ENCODE measurements at places on chromosomes 3 and 15. TPM values are rescaled to one million over a fixed set of nuclear protein-coding genes. Genes with fewer than 3 reads are reported as not detected.

- no peak overlapping the region for H3K27ac ChIP-seq
- H3K27me3 ChIP-seq, result peaks cover 2% of the 10 kb centered on the region
- DNase-seq, result no peak
- H3K36me3 ChIP-seq, result no peaks in the 10 kb centered on the region
These were observed 18.5 kb downstream of the CPNE4 start for GRCh38 chr3:132016061-132017041.

DNA sequence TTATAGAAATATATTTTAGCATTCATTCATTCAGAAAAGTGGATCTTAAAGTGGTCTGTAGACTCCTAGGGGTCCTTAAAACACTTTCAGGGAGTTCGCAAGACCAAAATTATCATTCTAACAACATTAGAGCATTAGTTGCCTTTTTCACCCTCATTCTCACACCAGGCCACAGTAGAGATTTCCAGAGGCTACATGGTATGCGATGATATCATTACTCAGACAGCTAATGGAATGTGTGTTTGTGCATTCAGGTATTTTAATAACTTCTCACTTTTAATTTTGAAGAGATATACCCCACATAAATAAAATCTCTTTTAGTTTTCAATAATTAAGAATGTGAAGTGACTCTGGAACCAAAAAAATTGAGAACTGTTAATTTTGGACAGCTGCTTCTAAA, 206.9 kb downstream of the NSUN3 start:
- no peaks in the 10 kb centered on the region for H3K36me3 ChIP-seq
- no peak for DNase-seq
- H3K27me3 ChIP-seq, result no peaks in the 10 kb centered on the region
- no peak overlapping the region for H3K27ac ChIP-seq
- no peaks in the 10 kb centered on the region for H3K4me1 ChIP-seq

- DNase-seq, result no peak
- H3K27ac ChIP-seq, result no peak overlapping the region
- peaks cover 19% of the 10 kb centered on the region for H3K27me3 ChIP-seq
- no peak overlapping the region for H3K4me3 ChIP-seq
- peaks cover 2% of the 10 kb centered on the region for H3K4me1 ChIP-seq
- H3K36me3 ChIP-seq, result no peaks in the 10 kb centered on the region
These were observed 8.4 kb upstream of the PPP1R2 start for GRCh38 chr3:195551381-195551978.

- no peak overlapping the region for H3K4me3 ChIP-seq
- H3K36me3 ChIP-seq, result no peaks in the 10 kb centered on the region
- H3K27me3 ChIP-seq, result no peaks in the 10 kb centered on the region
- H3K4me1 ChIP-seq, result no peaks in the 10 kb centered on the region
- no peak for DNase-seq
These were observed 36.6 kb downstream of the LNP1 start for GRCh38 chr3:100437721-100438622.

GRCh38 chr3:47418167-47419082, 37.6 kb downstream of the PTPN23 start:
- no peak overlapping the region for H3K4me3 ChIP-seq
- no peak for DNase-seq
- no peaks in the 10 kb centered on the region for H3K4me1 ChIP-seq
- H3K36me3 ChIP-seq, result peaks cover 35% of the 10 kb centered on the region

- no peaks in the 10 kb centered on the region for H3K36me3 ChIP-seq
- H3K27ac ChIP-seq, result peak overlapping the region; percentile 66
- DNase-seq, result peak; percentile 61
- peak overlapping the region; percentile 41 for H3K4me3 ChIP-seq
- peaks cover 12% of the 10 kb centered on the region for H3K4me1 ChIP-seq
These were observed 110.5 kb upstream of the GAP43 start for GRCh38 chr3:115512565-115513415.

GRCh38 chr3:193132964-193133363, 108.1 kb upstream of the PLAAT1 start:
- no peaks in the 10 kb centered on the region for H3K4me1 ChIP-seq
- no peaks in the 10 kb centered on the region for H3K36me3 ChIP-seq
- H3K27me3 ChIP-seq, result peaks cover 5% of the 10 kb centered on the region
- no peak overlapping the region for H3K4me3 ChIP-seq
- H3K27ac ChIP-seq, result no peak overlapping the region

DNA sequence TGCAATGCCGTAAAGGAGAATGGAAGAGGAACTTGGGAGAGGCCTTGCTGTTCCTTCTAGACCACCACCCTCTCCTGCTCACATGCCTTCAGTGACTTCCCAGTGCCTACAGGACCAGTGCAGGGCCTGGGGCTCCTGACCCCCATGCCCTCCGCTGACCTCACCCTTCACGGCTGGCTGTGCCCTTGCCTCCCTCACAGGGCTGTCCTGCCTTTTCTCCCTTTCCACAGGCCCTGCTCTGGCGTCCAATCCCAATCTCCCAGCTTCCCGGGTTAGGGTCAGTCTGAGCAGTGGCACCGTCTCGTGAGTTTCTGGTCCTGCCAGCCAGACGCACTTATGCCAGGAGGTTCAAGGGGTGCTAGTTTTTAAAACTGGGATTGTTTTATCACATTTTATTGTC, 110.4 kb downstream of the WNT7A start:
- no peak for DNase-seq
- H3K27ac ChIP-seq, result no peak overlapping the region
- no peaks in the 10 kb centered on the region for H3K36me3 ChIP-seq

DNA sequence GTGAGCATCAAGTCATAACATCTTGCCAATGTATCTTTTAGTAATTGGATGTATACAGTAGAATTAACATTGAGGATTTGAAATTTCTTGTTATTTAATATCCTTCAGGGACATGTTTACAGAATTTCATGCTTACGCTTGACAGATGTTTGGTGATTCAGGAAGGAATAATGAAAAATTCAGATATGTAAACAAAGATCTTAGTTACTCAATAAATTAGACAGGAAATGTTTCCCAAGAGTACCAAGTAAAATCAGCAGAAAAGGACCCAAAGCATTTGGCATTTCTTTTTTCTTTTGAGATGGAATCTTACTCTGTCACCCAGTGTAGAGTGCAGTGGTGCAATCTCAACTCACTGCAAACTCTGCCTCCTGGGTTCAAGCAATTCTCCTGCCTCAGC, 4.7 kb upstream of the COL6A5 start:
- H3K27ac ChIP-seq, result no peak overlapping the region
- H3K4me3 ChIP-seq, result no peak overlapping the region
- H3K27me3 ChIP-seq, result peaks cover 16% of the 10 kb centered on the region
- no peak for DNase-seq

DNA sequence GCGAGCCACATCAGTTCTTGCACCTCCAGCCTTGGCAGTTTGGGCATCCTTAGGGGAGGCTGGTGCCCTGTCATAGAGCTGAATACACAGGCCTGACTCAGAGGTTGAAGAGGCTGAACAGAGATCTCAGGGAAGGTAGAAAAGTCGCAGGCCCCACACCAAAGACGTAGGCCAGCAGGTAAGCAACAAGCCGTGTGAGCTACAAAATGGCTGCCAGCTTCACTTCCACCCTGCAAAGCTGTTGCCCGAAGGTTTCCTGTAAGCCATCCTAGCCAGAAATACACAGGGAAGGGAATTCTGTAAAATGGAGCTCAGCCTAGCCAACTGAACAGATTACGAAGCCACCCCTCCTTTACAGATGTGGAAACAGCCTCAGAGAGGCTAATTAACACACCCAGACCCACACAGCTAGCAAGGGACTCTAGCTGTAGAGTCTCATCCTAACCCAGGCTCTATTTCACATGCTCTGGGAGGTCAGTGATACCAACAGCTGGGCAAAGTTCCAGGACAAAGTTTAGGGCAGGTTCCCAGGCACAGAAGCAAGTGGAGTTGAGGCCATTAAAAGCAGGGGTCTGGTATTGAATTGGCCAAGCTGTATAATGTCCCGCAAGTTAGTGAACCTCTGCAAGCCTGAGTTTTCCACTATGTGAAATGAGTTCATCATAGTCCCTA, 66.3 kb upstream of the RASGRF1 start:
- no peak overlapping the region for H3K27ac ChIP-seq
- H3K4me1 ChIP-seq, result no peaks in the 10 kb centered on the region
- H3K36me3 ChIP-seq, result no peaks in the 10 kb centered on the region
- no peak for DNase-seq
- no peaks in the 10 kb centered on the region for H3K27me3 ChIP-seq

DNA sequence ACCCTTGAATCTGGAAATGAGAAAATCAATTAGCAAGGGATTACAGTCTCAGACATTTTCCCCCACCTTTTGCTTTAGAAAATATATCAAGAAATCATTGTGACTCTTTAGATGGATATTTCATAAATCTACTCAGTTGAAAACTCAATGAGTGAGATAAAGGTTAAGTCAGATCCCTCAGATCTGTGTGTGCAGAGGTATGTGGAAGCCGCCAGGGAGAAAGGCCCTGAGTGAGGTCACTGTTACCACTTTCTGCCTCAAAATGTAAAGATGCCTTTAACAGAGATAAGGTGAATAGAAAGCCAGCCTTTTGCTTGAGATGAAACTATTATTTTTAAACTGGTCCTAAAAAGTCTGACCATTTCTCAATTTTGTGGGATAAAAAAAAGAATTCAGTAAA, 225.6 kb upstream of the HES1 start:
- no peaks in the 10 kb centered on the region for H3K27me3 ChIP-seq
- H3K36me3 ChIP-seq, result no peaks in the 10 kb centered on the region
- H3K27ac ChIP-seq, result no peak overlapping the region
- H3K4me1 ChIP-seq, result peaks cover 7% of the 10 kb centered on the region

DNA sequence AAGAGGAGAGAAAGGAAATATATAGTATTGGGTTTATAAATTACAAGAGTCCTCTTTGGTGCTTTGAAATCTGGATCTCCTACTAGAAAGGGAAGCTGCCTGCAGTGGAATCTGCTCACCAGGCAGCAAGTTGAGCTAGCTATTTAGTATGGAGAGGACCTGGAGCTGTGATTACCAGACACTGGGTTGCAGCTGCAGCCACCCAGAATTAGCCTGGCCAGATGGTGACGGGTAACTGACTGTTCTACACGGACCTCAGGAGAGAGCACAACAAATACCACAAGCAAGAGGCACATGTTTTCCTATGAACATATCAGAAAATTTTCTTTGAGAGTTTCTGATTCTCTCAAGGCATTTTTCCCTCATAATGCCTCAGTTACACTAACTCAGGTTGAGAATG, 46.5 kb downstream of the SYNPR start:
- no peaks in the 10 kb centered on the region for H3K27me3 ChIP-seq
- no peak overlapping the region for H3K4me3 ChIP-seq
- no peaks in the 10 kb centered on the region for H3K36me3 ChIP-seq
- DNase-seq, result no peak

MYO5A gene
- total RNA-seq, result 87.9 TPM

CCDC39 gene
- total RNA-seq, result not detected

EFCC1 gene
- total RNA-seq, result 0.73 TPM

EXD1 gene
- not detected for total RNA-seq

SLC33A1 gene
- total RNA-seq, result 30.3 TPM

Measured in endothelial cell of umbilical vein (primary cell).